ENCODE measurements at places on chromosomes 5 and 9.
A peak's percentile ranks its signal among the peaks of the same experiment; 100 is the strongest.

- DNase-seq, result no peak
Measured at GRCh38 chr5:8098081-8098480, 229.1 kb downstream of the MTRR start.

GRCh38 chr5:167918813-167919483, 372.5 kb upstream of the WWC1 start:
- no peak for DNase-seq

DNA sequence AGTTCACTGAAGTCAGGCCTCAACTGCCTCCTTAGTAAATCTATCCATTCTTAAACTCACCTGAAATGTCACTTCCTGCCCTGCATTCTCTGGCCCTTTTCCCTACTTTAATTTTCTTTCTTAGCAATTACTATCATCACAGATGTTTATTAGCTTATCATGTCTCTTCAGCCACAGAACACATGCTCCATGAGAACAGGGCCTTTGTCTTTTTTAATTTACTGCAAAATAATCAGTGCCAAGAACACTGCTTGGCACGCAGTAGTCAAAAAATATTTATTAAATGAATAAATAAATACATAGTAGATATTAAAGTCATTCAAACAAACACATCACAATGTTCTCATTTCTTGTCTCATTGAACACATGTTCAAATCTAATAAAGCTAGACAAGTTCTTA, 46.2 kb downstream of the SKIC3 start:
- no peak for DNase-seq

DNA sequence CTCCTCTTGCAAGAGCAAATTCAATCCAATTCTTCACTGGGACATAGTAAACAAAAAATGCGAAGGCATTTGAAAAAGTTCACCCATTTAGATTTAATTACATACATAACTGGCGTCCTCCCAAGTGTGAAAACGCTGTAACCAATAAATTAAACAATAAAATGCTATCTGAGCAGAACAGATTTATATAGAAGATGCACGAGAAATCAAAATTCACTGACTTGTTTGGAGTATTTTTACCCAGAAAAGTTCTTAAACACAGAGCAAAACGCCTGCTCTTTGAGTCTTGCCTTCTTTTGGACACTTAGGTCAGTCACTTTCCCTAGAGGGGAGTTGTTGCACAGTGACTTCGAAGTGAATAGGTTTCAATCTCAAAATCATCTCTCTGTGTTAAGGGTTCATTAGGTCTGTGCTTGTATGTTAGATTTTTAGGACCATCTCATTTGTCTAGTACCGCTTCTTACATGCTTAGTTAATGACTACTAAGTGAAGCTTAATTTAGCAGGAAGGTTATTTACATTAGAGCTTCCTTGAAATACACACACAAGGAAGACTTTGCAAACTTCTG, 1.9 kb downstream of the ALDH1A1 start:
- no peak for DNase-seq

GRCh38 chr9:135533113-135533512, 11.9 kb downstream of the LCN1 start:
- DNase-seq, result no peak

DNA sequence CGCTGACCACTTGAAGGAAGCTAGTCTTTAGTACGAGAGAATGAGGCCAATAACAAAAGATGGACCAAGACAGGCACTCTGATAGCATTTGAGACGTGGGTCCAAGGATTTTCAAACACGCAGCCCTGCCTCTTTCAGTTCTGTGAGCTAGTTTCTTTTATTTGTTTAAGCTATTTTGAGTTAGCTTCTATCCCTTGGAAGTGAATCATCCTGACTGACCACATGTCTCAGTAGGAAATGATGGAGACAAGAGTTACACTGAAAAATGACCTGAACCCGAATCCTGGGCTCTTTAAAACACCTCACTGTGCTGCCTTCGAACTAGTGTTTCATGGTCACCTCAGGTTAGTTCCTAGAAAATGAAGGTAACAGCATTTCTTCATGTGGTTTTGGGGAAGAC, 9.9 kb downstream of the TEK start:
- no peak for DNase-seq

DNA sequence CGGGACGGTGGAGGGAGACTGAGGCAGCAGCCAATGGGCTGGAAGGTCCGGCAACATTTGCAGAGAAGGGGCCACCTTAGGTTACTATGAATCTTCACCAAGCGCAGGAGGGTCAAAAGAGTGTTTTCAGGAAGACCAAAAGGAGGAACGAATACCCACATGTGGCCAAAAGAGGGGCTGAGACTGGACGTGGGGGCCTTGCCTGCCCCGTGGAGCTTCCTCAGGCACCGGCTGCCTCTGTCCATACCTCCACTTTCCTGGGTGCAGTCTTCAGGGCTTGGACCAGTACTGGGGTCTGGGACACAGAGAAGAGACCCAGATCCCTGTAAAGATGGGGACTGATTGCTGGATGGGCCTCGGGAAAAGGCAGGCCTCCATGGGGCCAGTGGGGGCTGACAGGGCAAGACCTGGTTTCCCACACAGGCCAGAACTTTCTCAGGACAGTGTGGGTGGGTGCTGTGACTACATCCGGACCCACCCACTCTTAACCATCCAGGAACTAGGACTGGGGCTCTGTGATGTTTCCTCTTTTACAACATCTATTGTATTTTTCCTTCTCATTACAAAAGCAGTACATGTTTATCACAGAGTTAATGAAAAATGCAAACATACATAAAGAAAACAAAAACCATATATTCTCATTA, 294.7 kb downstream of the ZSWIM6 start:
- DNase-seq, result no peak

GRCh38 chr5:97281257-97281656, 98.2 kb upstream of the RIOK2 start:
- no peak for DNase-seq

DNA sequence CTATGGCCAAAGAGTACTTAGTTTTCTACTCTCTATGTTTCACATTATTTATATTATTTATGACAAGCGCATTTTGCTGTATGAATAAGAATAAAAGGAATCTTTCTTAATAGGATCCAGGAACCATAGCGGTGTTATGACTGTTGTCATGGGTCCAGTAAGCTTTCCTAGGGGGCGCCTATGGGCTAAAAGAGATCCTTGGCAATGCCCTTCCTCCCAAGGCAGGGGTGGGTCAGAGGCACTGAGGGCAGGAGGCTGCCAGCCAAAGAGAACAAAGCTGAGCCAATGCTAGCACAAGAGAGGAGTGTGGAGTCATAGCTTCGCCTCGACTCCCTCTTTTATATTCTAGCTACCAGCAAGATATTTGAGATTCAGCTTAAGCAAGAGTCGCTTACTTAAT, 98.4 kb upstream of the GNAQ start:
- no peak for DNase-seq

DNA sequence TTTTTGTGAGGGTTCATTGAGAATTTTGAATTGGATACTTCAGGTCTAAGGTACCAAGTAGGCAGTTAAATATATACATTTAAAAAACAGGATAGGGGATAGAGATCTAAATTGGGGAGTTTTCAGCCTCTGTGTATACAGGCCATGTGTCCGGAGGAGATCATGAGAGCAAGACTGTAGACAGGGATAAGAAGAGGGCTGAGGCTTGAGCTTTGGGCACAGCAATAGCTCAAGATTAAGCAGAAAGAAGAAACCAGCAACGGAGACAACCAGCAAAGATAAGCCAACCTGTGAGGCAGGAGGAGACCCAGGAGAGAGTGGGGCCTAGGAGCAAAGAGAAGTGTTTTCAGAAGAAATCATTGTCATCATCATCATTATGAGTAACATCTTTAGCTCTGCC, 258.4 kb downstream of the GRIA1 start:
- DNase-seq, result no peak

DNA sequence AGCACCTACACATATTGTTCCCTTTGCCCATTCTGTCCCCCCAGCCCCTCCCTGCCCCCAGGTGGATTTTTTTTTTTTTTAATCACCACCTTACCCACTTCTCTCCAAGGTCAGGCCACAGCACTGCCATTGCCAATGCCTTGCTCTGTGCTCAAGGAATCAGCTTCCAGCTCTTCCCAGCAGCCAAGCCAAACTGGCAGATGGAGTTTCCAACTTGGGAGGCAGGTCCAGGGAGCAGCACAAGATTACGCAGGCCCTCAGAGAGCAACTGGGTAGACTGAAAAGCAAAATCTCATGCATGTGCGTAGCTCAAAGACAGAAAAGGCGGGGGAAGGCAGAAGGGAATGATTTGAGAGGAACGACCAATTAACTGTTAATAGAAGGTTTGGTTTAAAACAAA, 15.1 kb downstream of the GRHPR start:
- DNase-seq, result no peak

DNA sequence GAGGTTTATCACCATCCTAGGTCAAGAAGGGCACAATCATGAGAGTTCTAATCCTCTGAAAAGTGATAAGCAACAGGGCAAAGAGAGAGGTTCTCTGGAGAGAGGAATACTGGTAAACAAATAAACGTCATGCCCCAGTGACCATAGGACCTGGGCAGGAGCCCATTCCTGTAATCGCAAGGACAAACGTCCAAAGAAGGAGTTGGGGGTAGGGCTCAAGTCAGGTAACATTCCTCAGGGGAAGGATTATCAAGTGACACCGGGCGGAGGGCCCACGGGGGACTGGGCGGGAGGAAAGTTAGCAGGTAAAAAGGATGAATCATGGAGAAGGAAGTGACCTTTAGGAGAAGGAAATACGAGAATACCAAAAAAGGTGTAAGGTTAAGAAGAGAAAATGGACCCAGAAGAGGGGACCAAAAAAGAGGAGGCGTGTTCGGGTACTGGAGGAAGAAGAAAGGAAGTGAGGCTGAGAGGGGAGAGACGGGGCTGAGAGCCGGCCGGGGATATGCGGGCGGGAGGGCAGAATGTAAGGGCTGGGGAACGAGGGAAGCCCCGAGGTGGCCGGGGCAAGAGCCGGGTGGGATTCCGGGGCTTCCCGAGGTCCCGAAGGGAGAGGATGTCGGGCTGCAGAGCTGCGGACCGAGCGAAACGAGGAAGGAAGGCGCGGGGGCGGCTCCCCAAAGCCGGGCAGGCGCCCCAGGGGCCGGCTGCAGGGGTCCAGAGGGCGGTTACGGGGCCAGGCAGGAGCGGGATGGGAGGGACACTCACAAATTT, 583 bp downstream of the DIAPH1 start:
- DNase-seq, result no peak

- DNase-seq, result no peak
Measured at GRCh38 chr5:23385036-23385435, 122.4 kb upstream of the PRDM9 start.

GRCh38 chr9:138028596-138028995, 151.0 kb downstream of the CACNA1B start:
- DNase-seq, result no peak

- DNase-seq, result no peak
Measured at GRCh38 chr5:41851116-41851515, 19.1 kb downstream of the OXCT1 start.

DNA sequence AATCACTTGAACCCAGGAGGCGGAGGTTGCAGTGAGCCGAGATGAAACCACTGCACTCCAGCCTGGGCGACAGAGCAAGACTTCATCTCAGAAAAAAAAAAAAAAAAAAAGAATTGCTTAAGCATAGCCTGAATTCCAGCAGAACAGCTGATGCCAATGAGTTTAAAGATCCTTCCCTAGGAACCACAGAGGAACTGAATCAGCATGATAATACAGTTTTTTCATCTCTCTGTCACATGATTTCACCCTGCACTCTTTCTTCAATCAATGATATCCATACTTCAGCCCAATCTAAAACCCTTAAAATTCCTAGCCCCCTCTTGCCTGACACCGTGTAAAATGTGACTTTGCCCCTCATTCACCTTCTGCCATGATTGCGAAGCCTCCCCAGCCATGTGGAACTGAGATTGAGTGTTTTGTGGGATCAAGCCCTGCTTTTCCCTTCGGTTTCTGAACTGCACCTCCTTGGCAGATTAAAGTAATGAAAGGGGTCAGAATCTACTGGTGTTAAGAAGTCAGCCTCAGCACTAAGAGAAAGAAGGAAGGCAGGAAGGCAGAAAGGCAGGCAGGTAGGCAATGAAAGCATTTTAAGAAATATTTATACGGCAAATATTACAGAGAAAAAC, 20.9 kb upstream of the DMXL1 start:
- no peak for DNase-seq

- peak; percentile 20 for DNase-seq
Measured at GRCh38 chr9:14768405-14769229, 46.1 kb upstream of the CER1 start.

GRCh38 chr5:141330299-141331080, at the start of gene PCDHGA1:
Gene PCDHGA1, plus strand, starts transcription at chr5:141330514.
- no peak for DNase-seq

- no peak for DNase-seq
Measured at GRCh38 chr5:170046241-170046640, 59.5 kb upstream of the FOXI1 start.
